KG1 (cell line): ENCODE measurements at places on chromosomes 13 and 19.

DNA sequence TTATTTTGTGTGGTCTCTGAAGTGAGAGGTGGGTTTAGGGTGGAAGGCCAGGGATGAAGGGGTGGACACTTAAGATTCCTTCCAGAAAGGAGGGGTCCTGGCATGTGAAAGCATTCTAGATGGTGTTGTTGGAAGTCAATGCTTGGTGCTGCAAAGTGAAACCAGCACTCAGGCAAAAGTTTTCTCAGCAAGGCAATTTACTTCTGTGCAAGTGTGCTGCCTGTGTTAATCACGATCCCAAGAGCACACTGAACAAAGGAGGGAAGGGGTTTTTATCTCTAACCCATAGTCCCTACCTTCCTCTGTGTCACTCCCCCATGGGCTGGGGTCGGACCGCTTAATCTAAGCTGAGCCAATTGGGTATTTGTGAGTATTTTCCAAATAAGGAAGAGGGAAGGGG, 1.3 kb downstream of the ZNF134 start:
- no peak for DNase-seq

DNA sequence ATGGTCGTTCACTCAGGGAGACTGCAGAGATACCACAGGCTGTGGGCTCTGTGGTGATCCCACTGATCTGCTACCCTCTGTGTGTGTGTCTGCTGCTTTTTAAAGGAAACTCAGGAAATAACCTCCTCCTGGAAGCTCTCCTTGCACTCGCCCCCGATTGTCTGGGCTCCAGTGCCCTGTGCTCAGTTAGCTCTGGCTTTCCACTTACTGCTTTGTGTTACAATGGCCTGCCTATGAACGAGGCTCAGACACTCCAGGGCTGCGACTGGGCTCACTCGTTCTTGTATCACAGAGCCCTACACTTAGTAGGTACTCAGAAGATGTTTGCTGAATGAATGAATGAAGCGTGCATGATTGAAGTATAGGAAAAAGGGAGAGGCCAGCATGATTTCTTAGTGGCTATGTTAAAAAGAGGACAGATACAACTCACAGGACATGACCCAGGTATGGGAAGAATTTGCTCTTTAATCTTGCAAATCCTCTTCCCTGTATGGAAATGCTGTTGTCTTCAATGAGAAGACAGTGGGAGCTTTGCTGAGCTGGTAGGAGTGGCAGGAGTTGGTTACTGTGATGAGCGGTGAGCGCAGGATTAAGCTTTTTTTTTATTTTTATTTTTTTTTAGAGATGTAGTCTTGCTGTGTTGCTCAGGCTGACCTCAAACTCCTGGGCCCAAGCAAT, 26.4 kb downstream of the B3GLCT start:
- DNase-seq = no peak

- DNase-seq = no peak
Observed at GRCh38 chr13:99381766-99382165, 74.6 kb upstream of the GPR183 start.

- DNase-seq = no peak
Observed at GRCh38 chr13:98515818-98516465, 61.0 kb downstream of the STK24 start.

GRCh38 chr13:41707194-41707821, 250.0 kb downstream of the RGCC start:
- no peak for DNase-seq
